Activated CD8-positive, alpha-beta memory T cell treated with anti-CD3 and anti-CD28 coated beads for 4 hours (primary cell): ENCODE measurements at places on chromosomes 2 and 18.

DNA sequence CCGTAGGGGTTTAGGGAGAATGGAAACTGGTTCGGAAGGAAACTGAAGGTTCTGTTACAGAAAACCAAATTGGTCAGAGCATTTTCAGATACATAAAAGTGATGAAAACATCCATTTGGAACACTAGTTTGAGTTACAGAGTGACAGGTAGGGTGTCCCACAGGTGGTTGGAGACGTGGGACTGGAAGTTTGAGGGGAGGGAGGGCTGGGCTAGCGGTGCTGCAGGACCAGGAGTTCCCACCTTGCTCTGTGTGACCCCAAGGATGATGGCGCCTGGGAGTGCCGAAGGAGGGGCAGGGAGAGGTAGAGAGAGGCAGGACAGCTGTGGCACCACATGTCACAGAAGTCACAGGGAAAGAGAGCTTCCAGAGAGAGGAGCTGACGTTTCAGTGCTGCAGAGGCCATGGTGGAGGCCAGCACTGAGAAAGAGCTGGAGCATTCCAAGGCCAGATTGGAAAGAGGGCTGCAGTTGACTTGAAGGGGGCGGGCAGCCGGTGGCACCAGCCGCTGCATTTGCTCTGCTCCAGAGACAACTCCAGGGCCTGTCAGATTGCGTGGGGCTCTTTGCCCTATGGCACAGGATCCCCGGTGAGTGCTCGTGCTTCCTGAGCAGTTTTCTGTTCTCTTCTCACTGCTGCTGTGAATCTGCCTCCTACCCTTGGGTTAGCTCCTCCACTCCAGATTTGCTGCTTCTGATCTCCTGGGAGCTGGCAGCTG lies 56.2 kb upstream of the FOSL2 start:
- DNase-seq, result no peak

GRCh38 chr2:121788685-121789084 lies 33.2 kb downstream of the TSN start:
- no peak for DNase-seq

DNA sequence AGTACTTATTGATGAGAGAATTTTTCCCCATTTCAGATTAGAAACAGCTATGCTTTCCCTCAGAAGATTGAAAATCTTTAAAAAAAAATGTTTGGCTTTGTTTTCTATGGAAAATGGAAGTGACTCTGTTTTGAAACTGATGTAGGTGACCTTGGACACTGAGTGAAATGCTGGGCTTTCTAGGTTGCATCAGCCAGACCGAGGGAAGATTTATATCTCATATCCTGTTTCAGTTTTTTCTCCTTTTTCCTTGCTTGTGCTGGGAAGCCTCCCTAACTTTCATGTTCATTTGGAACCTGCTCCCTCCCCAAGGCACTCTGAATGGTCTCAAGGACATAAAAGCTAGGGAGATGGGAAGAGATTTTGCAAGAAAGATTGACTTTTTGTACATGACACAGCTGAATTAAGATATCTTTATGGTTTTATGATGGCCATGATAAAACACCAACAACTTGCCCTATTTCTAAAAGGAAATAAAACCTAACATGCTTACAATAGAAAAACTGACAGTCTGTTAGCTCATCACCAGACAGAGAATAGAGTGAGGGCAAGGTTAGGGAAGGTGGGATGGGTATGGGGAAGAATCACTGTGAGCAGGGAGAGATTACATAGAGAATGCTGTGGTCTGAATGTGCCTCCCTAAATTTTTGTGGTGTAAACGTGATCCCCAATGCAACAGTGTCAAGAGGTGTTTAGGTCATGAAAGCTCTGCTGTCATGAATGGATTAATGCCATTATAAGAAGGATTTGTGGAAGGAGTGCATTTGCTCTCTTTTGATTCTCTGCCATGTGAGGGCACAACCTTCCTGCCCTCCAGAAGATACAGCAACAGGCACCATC lies 249.7 kb downstream of the TPGS2 start:
- DNase-seq, result no peak

DNA sequence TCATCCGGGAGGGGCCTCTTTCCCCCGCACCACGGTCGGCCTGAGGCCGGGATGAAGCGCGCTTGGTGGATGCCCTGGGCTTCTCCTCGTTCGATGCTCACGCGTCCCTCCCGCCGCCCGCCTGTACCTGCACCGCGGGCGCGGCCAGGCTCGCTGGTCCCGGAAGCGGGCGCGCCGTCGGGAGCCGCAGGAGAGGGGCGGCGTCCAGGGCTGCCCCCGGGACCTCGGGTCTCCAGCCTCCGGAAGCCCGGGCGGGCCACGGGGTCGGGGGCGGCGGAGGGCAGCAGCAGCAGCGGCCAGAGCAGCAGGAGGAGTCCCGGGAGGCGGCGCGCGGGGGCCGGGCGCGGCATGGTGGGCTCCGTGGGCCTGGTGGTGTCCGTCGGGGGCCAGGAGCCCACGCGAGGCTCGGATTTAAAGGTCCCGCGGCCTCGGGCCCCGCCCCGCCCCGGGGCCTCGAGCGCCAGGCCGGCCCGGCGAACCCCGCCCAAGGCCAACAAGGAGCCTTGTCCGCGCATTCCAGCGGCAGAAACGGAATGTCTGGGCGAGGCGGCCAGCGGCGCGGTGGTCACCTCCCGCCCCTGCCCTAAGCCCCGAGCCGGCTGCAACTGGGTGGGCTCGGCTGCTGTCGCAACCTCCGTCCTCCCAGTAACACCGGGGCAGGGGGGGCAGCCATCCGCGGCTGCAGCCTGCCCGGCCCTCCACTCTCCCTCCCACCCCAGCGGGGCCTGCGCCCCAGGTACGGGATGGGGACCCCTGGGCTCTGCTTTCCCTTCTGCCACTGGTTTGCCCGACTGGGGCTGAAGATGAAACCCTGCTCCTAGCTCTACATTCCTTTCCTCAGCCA lies at the start of gene MATN3:
Gene MATN3, minus strand, starts transcription at position 387 of the 844 bp plus-strand sequence. Its CDS starts 37 bp downstream, at position 350.
- DNase-seq, result no peak

DNA sequence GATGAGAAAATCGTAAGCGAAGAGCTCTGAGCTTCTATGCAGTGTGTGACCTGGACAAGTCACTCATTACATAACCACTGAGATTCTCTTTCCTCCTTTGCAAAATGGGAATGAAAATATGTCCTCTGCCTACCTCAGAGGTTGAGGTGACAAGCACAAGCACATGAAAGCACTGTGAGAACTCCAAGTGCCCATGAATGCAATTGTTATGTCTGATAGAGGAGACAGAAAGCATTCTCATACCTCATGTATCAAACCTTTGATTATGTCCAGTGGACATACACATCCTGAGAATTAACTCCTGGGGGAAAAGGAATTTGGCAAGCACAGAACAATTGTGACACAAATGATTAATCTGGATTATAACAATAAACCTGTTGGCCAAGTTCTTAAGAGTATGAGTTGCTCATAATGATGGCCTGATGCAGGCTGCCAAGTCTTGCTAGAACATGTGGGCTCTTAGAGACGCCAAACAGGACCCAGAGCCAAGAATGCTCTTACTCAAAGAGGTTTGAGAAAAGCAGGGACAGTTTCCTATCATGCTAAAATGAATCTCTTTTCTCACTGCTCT lies 8.5 kb upstream of the RMDN2 start:
- no peak for DNase-seq

- no peak for DNase-seq
Measured at GRCh38 chr2:150742094-150742493, 254.6 kb upstream of the RND3 start.

GRCh38 chr2:174779361-174779928 lies 15.2 kb upstream of the CHRNA1 start:
- DNase-seq, result no peak

- no peak for DNase-seq
Measured at GRCh38 chr18:75293591-75293990, 83.0 kb downstream of the TSHZ1 start.

DNA sequence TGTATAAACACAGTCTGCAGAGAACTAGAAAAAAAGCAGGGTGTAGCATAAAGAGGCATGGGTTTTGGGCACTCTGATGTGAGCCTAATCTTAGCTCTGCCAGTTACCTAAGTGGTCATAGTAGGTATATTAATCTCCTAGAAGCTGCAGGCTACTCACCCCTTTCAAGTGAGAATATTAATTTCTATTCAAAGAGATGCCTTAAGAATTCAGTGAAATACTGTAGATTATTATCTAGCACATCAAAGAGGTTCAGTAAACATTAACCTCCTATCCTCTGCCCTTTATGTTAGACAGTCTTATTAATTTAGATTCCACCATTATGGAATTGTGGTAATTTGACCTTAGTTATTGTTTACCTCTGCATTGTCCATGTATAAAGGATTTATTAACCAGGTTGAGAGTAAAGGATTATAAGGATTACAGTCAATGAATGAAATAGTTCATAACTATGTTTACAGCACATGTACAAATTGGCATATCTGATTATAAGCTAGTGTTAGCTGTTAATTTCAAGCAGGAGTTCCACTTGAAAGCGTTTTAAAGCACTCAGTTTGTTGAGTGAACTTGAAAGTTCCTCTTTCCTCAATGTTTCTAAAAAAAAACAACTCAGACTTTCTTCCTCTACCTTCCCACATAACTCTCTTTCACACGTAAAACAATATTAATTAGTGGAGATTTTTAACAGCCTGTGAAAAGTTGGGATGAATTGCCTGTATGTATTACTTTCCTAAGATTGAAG lies 150.6 kb upstream of the EPC2 start:
- no peak for DNase-seq

DNA sequence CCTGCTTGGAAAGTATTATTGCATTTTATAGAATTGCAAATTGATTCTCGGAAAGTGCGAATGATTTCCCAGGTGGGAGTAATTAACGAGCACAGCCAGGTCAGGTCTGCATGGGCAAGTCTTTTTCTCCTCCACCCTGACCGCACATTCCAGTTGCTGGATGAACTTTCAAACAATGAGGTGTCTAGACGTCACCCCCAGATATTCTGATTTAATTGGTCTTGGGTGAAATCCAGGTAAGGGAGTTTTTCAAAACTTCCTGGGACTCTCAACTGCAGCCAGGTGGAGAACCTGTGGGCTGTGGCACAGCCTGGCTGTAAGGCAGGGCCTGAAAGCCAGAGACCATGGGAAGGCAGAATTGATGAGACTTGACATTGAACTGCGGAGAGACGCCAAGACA lies 15.9 kb upstream of the RNF152 start:
- DNase-seq, result no peak

DNA sequence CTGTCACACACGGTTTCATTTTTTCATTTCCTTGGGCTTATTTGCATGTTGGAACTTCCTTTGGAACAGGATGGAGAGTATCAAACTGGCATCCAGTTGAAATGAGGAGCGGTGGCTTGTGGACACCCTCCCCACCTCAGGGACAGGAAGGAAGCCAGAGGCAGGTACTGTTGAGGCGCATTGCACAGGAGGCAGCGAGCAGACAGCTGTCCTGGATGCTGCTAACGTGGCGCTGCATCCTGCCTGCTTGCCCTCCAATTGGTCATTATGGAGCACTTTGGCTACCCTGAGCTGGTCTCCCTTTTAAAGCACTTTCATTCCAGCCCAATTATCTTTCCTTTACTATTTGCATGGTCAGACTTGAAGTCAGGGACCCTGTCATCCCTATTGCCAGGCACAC lies 80.7 kb upstream of the ITGA4 start:
- DNase-seq, result no peak

GRCh38 chr18:34841891-34842290 lies 131.8 kb downstream of the DTNA start:
- no peak for DNase-seq

GRCh38 chr2:79771493-79771892 lies 258.6 kb downstream of the CTNNA2 start:
- DNase-seq, result no peak

DNA sequence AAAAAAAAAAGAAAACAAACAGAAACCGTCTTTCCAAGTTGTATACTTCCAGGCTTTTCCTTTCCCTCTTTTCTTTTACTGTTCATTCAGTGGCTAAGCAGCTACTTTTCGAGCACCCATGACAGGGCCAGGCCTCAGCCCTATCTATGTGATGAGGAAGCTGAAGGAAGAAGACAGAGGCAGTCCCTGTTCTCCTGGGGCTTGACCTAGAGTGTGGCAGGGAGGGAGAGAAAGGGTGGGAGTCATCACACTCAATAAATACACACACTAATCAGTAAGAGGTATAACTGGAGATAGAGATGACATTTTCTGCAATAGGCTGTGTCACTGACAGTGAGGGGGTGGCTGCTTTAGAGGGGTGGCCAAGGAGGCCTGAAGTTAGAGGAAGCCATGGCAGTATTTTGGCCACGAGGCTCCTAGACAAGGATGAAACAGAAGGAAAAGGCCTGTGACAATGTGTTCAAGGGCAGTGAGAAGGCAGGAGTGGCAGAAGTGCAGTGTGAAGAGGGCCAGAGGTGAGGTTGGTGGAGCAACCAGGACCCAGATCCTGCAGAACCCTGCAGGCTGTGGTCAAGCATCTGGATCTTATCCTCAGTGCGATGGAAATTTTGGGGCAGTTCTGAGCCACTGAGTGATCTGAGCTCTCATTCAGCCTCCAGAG lies 131.8 kb upstream of the TTC39C start:
- DNase-seq, result no peak

- DNase-seq, result no peak
Measured at GRCh38 chr2:38264396-38265221, 112.5 kb downstream of the ATL2 start.

GRCh38 chr2:175207741-175208438 lies 26.4 kb upstream of the ATP5MC3 start:
- no peak for DNase-seq

- DNase-seq, result no peak
Measured at GRCh38 chr18:74709452-74709851, 111.8 kb downstream of the ZNF407 start.

DNA sequence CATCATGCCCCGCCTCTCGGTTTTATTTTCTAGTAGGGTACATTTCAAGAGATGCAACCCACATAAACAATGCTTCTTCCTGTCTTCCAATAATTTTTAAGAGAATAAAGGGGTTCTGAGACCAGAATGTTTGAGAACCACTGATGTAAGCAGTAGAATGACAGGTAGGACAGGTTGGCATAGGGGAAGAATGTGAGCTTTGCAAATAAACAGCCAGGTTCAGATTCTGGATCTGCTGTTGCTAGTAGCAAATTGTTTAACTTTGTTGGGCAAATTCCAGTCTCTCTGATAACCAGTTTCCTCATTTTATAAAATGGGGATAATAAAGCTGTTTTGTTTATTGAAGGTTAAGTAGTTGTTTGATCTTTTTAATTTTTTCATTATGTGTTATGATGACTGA lies 32.8 kb downstream of the SOCS6 start:
- DNase-seq, result no peak

DNA sequence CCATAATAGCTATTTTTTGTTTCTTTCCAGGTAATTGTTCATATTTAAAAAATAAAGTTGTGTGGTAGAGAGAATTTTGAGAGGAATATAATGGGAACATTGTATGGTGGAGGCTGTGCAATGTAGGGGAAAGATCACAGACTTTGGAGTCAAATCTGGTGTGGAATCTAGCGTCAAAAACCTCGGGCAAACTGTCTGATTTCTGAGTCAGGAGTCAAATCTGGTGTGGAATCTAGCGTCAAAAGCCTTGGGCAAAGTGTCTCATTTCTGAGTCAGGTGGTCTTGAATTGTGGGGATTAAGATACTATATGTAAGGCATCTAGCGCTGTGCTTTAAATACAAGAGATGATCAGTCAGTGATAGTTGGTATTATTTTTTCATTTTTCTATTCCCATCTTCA lies 5.1 kb downstream of the PTPN4 start:
- no peak for DNase-seq

- no peak for DNase-seq
Measured at GRCh38 chr2:236107536-236107935, 60.6 kb downstream of the GBX2 start.

GRCh38 chr2:172226244-172227061 lies 123.8 kb upstream of the DLX2 start:
- DNase-seq, result no peak

- no peak for DNase-seq
Measured at GRCh38 chr2:238099714-238100048, 459 bp upstream of the ESPNL start.

- DNase-seq, result no peak
Measured at GRCh38 chr2:16629770-16630169, 35.9 kb downstream of the CYRIA start.

- no peak for DNase-seq
Measured at GRCh38 chr2:190468814-190469569, 60.8 kb downstream of the MFSD6 start.
